Gastrocnemius medialis (tissue), 4 donors: ENCODE measurements at places on chromosomes 13 and 19. TPM values are rescaled to one million over a fixed set of nuclear protein-coding genes. Genes with fewer than 3 reads are reported as not detected.

- DNase-seq, result no peak
Measured at GRCh38 chr19:23310729-23311211, 60.6 kb upstream of the ZNF724 start.

- no peak for DNase-seq
Measured at GRCh38 chr19:40155749-40156265, 35.4 kb upstream of the MAP3K10 start.

DNA sequence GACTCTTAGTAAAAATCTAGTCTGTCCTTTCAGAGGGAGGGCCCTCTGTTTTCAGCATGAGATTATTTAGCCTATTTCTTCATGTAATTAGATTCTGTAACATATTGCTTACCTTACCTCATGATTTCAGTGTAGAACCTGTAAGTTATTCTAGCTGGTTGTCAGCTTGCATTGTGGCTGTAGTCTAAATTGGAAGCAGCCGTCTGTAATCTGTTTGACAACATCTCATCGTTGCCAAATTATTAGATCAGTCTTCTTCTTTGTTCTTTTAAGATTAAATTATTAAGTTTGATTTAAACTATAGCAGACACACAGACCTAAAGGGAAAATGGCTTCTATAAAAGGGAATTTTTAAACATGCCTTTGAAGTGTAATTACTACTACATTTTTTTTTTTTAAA, 34.8 kb downstream of the SLAIN1 start:
- no peak for DNase-seq

SLC25A41 gene
- not detected for total RNA-seq

DNA sequence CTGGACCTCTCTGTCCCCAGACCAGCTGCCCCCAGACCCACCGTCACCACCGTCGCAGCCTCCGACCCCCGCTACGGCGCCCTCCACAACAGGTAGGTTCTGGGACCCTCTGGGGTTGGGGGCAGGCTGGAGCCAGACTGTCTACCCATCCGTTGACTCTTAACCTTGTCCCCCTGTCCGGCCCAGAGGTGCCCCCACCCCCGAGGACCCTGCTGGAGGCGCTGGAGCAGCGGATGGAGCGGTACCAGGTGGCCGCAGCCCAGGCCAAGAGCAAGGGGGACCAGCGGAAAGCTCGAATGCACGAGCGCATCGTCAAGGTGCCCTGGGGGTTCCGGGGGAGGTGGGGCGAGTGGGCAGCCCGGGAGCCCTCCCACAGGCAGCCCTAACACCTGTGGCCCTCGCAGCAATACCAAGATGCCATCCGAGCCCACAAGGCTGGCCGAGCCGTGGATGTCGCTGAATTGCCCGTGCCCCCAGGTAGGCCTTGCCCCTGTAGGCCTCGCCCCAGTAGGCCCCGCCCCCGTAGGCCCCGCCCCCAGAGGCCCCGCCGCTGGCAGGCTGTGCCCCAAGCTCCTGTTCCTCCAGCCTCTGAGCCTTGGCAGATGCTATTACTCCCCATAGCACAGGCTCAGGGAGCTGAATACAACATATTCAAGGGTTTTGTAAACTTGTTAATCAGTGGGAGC, 12.9 kb downstream of the CC2D1A start:
- no peak for DNase-seq

GRCh38 chr13:97220151-97220900, 1.8 kb upstream of the MBNL2 start:
- DNase-seq, result no peak

SLITRK5 gene
- total RNA-seq, result not detected

DNA sequence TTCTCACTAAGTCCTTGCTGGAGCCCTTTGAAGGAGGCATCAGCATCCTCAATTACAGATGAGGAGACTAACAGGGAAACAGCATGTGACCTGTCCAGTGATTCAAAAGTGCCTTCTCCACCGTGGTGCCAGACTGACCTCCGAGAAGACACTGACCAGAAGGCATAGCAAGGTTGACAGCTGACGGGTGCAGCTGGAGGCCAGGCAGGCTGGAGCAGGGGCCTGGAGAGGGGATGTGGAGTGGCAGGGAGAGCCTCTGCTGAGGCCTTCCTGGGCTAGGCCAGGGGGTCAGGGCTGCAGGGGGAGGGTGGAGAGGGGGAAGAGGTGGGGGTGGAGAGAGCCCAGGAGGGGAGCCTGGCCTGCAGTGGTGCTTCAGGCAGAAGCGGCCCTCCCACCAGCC, 66.3 kb downstream of the KCTD15 start:
- DNase-seq, result no peak

DNA sequence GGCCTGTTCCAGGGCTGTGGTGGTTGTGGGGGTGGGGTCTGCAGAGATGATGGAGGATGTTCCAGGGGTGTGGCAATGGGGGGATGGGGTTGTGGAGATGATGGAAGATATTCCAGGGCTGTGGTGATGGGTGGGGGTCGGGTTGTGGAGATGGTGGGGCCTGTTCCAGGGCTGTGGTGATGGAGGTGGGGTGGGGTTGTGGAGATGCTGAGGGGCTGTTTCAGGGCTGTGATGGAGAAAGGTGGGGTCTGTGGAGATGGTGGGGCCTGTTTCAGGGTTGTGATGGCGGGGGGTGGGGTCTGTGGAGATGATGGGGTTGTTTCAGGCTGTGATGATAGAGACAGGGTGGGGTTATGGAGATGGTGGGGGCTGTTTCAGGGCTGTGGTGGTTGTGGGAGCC, 62.0 kb downstream of the TEX29 start:
- no peak for DNase-seq

MTUS2 gene
- not detected for total RNA-seq

GRCh38 chr19:18669524-18669817, 14.0 kb upstream of the CRTC1 start:
- DNase-seq, result no peak

NANOS3 gene
- total RNA-seq, result not detected

- no peak for DNase-seq
Measured at GRCh38 chr13:74562381-74562780, 428.2 kb upstream of the KLF12 start.

DNA sequence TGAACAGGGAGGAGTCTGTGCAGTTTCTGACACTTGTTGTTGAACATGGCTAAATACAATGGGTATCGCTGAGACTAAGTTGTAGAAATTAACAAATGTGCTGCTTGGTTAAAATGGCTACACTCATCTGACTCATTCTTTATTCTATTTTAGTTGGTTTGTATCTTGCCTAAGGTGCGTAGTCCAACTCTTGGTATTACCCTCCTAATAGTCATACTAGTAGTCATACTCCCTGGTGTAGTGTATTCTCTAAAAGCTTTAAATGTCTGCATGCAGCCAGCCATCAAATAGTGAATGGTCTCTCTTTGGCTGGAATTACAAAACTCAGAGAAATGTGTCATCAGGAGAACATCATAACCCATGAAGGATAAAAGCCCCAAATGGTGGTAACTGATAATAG, 16.1 kb downstream of the CEACAM6 start:
- no peak for DNase-seq

DNA sequence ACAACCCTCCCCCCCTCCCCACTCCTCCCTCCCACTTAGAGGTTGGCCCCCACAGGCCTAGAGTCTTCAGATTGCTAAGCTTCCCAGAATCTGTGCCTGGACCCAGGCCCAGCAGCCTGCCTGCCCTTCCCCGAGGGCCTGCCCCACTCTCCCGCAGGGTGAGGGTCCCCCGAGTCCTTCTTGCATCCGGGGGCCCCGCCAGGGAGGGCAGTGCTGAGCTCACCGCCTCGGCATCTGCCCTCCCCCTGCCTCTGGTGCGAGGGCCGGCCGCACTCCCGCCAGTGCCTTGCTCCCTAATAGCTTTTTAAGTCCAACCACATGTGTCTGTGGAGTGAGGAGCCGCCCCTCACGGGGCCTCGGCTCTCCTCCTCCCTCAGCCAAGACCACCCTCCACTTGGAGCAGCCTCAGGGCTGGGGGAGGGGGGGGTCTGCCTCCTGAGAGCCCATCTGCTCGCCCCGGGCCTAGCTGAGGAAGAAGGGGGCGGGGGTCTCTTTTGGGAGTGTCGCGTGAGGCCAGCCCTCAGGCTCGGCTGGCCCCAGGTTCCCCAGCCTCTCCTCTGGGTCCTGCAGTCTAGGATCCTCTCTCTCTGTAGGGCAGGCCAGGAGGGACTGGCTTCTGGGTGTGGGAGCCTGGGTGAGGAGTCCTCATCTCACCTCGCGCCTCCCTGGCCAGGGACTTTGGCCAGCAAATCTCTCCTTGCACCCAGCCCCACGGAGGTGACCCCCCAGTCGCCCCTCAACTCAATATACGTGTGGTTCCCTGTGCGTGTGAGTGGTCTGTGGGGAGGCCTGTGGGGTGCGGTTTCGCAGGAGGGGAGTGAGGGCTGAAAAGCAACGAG, 47.2 kb downstream of the LYL1 start:
- DNase-seq, result peak; percentile 54

- no peak for DNase-seq
Measured at GRCh38 chr13:94218537-94218936, 260.9 kb downstream of the DCT start.

KLC3 gene
- total RNA-seq, result not detected

DNA sequence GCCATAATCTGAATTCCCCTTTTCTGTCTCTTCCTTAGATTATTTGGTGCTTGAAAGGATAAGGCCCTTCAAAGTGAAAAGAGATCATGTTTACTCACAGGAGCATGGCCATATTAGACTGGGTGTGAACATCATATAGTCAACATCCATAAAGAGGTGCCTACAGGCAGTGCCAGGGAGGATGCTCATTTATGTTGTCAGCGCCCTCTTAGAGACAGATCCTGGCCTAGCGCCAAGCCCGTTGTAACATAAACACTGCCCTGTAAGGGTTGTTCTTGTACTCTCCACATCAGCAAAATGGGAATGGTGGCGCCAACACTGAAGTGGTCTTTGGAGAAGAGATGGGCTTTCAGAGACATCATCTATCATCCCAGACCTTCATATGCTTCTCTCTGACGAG, 16.1 kb downstream of the PCDH8 start:
- no peak for DNase-seq

FXYD1 gene
- 235 TPM for total RNA-seq

GRCh38 chr19:19403373-19403901, 2.0 kb upstream of the GATAD2A start:
- DNase-seq, result peak; percentile 54

ANKLE1 gene
- 0.11 TPM for total RNA-seq

DNA sequence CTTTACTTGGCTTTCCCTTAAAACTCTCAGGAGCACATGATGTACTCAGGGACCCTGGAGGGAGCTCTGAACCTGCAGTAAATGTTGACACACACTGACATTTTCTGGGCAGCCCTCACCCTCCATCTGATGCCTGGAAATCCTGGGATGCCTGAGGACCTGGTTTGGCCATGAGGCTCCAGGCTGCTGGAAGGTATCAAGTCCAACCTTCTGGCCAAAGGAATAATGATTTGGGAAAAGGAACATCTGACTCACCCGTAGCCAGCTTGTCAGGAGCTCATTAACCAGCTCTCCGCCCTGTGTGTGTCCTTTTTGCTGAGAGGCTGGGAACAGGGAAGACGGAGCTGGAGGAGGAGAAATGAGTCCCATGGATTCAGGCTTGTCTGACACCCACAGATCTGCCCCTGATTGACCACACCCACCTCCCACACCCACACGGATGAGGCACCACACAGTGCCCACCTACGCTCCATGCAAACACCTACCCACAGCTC, 10.3 kb downstream of the ZNF558 start:
- DNase-seq, result no peak

GRCh38 chr13:50910485-50910805, 854 bp downstream of the RNASEH2B start:
- no peak for DNase-seq
